Activated CD8-positive, alpha-beta T cell treated with anti-CD3 and anti-CD28 coated beads, Interleukin-2, amount 10 ng/mL, durations not matched to agents 7 days and 5 days (primary cell): ENCODE measurements at places on chromosomes 11 and 22.

DNA sequence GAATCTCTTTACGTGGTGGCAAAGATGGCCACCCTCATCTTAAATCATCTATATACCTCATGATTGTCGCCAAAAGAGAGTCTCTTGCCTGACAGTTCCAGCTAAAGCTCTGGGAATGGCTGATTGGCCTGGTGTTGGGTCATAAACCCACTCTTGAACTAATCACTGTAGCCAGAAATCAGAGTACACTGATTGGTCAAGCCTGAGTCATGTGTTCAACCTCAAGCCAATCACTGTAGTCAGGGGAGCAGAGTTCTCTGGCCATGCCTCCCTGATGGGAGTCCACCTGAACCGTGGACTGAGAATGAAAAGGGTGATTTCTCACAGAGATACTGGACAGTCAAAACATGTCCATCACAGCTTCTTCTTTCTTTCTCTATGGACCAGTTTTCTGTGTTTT lies 45.8 kb downstream of the RCN1 start:
- no peak for DNase-seq

DNA sequence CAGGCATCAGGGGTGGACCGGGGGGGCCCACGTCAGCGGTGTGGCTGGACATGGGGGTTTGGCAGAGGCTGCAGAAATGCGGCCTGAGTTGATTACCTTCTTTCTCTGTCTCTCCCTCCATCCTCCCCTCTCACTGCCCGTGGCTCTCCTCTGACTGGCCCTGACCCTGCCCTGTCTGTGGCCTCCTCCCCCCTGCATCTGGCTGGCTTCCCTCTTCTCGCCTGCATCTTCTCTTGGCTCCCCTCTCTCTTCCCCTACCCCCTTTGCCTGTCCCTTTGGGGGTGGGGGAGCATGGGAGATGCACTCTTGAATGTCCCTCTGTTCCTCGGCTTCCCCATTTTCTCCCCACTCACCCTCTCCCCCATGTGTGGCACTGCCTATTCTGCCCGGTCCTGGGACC lies 23.9 kb upstream of the TAB1 start:
- DNase-seq, result no peak

- no peak for DNase-seq
These were observed 484.7 kb upstream of the TENM4 start for GRCh38 chr11:79925570-79925969.

DNA sequence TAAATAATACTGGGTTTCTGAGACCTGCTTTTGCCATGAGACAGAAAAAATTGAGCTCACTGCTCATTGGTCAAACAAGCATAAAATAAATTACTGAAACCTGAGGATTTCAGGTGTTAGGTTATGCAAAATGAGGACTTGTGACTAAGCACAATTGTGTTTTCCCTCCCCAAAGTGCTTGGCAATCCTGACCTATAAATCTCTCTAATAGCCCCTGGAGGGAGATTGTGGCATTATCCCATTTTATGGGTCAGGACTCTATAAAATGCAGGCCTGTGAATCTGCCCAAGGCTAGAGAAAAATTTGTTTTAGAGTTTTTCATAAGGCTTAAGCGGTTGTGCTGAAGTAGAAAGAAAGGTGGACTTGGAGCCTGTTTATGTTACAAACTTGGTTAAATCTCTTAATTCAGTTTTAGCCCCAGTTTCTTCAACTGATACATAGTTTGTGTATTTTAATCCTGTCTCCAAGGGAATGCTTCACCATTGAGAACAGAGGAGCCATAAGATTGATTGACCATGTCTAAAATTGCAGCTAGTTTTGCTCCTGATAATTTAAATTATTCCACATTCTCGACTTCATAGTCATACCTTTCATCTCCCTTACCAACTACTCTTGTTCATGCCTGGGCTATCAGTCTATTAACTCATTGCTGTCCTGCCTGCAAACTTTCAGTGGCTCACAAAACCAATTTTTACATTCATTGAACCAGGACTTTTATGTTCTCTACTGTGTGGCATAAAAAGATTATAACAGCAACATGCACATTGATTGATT lies 63.6 kb upstream of the LRRC4C start:
- DNase-seq, result no peak

GRCh38 chr22:47446821-47447810 lies 684.7 kb downstream of the TBC1D22A start:
- DNase-seq, result no peak

- no peak for DNase-seq
These were observed 212.3 kb upstream of the B3GAT1 start for GRCh38 chr11:134624166-134624920.

DNA sequence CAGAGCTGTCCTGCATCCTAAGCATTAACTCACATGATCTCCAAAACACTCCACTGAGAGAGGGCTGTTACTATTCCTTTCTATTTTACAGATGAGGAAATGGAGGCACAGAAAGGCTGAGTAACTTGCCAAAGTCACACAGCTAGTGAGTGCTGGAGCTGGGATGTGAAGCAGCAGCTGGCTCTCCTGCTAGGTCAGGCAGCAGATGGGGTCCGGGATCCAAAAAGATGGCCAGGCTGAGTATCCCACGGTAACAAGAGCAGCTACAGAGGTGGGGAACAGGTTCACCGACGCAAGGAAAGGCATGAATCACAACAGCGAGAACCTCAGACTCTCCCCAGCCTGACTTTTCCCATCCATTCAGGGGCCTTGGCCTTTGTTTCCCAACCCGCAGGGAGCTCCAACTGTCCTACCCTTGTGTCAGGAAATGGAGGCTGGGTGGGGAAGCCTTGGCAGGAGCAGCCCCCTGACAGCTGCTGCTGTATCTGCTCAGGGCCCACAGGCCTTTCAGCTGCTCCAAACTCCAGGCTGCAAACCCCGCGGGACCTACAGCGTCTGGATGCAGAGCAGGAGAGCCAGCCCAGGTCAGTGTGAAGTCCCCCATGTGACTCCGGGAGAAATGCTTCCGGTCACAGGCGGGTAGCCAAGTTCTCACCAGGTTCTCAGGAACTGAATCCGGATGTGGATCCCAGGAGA lies 29.5 kb downstream of the DKK3 start:
- DNase-seq, result no peak

DNA sequence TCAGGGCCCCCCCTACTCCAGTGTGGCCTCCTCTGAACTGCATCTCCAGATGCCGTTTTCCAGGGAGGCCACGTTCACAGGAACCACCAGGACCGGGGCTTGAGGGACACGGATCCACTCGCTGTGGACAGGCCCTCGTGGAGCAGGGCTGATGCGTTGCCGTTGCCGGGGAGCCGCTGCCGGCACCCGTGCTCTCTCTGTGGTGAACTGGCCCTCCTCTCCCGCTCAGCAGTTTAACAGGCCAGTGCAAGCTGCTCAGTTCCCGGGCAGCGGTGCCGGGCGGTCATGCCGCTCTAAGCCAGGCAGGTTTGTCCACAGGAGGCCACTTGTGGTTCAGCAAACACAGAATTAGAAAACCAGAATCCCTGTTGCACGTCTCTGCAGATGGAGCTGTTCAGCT lies 301.6 kb downstream of the TBC1D22A start:
- no peak for DNase-seq

GRCh38 chr22:50192436-50193204 lies 6.9 kb downstream of the TRABD start:
- DNase-seq, result peak; percentile 69

- no peak for DNase-seq
These were observed 22.4 kb downstream of the PIWIL3 start for GRCh38 chr22:24752088-24752623.

- DNase-seq, result no peak
These were observed 502.4 kb downstream of the INSC start for GRCh38 chr11:15617126-15617525.

GRCh38 chr11:134124660-134125451 lies 56.0 kb downstream of the JAM3 start:
- DNase-seq, result no peak

GRCh38 chr22:49070501-49070900 lies 757.2 kb downstream of the BRD1 start:
- DNase-seq, result no peak

DNA sequence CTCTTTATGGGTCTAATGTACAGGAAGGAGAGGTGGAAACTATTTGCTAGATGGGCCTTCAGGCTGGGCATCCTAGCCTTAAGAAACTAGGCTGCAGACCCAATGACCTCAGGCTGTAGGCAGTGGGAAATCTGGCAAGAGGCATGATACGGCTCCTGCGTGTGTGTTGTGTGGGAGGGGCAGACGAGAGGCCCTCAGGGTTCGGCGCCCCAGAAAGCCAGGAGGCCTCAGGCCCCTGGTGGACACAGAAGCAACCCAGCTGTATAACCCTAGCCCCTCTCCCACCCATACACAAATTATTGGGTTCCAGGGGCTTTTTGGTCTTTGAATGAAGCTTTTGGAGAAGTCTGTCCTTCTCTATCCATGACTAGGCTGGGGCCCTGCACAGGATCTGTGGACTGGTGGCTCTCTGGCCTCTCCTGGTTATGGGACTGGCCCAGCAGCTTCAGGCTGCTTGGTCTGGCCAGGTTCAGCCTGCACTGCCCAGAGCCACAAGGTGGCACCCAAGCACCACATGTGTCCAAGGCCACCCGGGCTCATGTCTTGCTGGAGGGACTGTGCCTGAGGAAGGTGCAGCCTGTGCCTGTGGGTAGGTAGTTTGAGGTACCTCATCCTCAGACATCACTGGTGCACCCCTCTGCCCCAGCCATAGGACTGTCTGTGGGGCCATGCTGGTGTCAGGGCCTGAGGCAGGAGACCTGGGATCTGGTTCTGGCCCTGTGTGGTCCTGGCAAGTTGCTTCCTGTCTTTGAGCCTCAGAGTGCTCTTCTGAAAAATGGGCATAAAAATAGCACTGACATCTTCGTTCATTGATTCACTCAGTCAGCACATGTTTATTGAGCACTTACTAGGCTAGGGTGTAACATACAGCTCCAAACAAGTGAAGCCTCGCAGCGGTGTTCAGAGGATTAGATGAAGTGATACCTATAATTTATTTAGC lies 87.5 kb downstream of the RRM1 start:
- DNase-seq, result peak; percentile 57

GRCh38 chr11:88167853-88168252 lies 7.4 kb downstream of the RAB38 start:
- no peak for DNase-seq

- peak; percentile 83 for DNase-seq
These were observed 56.8 kb downstream of the PRR5L start for GRCh38 chr11:36352922-36353321.

- no peak for DNase-seq
These were observed 92.7 kb downstream of the FDX1 start for GRCh38 chr11:110522471-110522870.

DNA sequence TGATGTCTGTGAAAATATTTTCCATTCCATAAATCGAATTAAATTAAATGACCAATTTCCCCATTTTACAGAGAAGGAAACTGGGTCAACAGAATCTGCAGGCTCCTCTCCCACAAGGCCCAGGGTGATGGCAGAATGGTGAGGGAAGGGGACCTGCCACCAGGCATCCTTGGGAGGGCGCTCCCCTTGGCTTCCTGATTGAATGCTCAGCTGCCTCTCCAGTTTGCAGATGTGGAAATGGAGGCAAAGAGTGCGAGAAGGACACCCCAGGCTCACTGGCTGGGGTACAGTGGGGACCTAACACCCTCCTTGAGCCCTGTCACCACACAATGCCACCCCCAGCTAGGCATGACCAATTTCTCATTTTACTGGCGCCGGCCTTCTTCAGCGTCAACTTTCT lies 28.5 kb upstream of the CSNK1E start:
- DNase-seq, result peak; percentile 12

DNA sequence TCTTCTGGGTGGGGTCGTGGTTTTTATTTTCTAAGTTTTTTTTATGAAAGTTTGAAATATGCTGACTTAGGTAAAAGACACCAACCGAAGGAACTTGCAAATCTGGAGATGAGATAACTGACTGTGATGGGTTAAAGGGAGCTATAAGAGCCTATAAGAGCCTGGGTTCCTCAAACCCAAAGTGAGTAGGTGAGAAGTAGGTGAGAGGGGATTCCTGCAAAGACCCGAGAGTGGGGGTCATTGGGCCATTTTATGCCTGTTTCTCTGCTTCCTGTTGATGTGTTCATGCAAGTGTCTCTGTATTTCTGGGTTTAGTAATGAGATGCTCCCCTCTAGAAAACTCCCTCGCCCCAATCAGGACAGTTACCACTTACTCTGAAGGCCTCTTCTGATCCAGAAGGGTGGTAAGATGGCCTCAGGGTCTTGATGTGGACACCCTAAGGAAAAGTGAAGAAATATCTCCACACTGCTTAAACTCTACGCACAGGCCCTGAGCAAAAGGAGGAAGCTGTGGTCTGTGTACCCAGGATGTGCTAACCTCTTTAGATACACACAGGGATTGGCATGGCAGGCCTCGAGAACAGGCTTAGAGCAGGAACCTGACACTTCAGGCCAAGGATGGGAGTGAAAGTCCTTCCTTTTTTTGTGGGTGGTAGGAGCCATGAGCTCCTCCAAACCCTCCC lies 1.8 kb downstream of the FLI1 start:
- peak; percentile 64 for DNase-seq

DNA sequence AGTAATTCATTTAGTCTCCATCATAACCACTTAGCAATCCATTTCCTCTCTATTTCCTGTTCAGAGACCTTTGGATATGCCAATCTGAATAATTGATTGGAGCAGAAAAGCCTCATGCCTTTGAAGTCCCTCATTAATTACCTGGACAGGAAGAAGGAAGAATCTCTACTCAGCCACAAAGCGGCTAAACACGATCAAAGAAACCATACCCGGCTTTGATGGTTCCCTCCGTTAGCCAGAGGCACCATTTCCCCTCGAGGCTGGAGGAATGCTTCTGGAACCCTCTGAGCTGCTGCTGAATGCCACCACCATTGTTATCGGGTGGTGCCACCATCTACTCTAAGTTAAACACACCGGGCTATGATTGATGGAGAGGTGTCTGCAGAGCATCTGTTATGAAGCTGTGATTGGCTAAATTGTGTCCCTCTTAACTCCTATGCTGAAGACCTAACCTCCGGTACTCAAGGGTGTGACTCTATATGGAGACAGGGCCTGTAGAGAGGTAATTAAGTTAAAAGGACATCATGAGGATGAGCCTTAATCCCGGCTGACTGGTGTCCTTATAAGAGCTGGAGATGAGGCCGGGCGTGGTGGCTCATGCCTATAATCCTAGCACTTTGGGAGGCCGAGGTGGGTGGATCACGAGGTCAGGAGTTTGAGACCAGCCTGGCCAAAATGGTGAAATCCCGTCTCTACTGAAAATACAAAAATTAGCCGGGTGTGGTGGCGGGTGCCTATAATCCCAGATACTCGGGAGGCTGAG lies 168.6 kb downstream of the CTTN start:
- DNase-seq, result no peak

GRCh38 chr22:23566705-23567475 lies 13.2 kb downstream of the IGLL1 start:
- DNase-seq, result no peak

GRCh38 chr11:96203567-96204365 lies 139.2 kb downstream of the MAML2 start:
- no peak for DNase-seq

GRCh38 chr22:18121506-18121905 lies 10.9 kb downstream of the TUBA8 start:
- no peak for DNase-seq
